ENCODE measurements at places on chromosomes 16 and 17.

GRCh38 chr16:79473456-79473855 is 127.1 kb downstream of the MAF start:
- DNase-seq: no peak

DNA sequence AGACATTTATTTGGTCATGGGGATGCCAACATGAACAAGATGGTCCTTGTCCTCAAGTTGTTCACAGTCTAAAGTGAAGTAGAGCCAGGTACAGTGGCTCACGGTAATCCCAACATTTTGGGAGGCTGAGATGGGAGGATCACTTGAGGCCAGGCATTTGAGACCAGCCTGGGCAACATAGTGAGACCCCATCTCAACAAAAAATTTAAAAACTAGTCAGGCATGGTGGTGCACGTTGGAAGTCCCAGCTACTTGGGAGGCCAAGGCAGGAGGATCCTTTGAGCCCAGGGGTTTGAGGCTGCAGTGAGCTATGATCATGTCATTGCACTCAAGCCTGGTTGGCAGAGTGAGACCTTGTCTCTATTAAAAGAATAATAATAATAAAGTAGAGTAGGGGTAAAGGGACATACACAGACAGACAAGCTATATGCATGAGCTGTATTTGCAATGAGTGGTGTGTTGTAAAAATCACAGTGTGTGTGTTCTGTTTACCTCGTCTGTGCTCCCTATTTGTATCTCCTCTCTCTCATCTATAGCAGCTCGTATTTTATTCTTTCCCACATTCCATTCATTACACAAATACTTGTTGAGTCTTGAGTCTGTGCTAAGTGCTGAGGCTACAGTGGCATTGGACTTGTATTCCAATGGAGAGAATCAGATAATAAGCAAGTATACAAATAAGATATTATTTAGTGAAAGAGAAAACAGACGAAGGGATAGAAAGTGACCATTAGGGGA is 73.9 kb upstream of the DHX40 start:
- no peak for DNase-seq

DNA sequence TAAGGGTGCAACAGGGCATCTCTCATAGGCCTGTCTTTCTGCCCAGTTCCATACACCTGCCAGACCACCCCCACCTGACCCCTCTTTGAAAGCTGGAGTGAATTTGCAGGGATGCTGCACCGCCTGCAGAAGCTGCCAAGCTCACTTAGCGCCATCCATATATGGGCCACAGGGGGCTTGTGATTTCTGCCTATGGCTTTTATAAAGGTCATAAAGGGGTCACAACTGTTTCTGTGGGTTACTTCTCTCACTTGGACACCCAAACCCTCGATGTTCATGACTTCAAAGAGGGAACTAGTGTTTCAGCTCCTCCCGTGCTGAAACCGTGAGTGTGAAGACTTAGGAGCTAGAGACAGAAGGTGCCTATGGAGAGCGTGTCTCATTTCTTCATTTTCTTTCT is 23.9 kb upstream of the MEAK7 start:
- DNase-seq: no peak

- no peak for DNase-seq
Measured at GRCh38 chr17:10474536-10474935, 5.2 kb upstream of the MYH4 start.

DNA sequence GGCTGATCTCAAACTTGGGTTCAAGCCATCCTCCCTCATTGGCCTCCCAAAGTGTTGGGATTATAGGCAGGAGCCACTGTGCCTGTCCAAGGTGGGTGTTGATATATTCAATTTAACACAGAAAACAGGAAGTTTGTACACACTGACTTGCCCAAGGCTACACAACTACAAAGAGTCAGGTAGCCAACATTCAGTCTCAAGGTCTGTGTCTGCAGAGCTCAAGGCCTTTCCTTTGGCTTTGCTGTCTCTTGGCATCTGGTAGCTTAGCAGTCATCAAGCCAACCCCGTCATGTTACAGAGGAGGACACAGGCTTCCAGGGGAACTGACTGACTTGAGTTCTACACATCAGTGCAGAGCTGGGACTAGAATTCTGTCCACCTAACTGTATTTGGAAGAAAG is 11.9 kb upstream of the MEFV start:
- DNase-seq: no peak
